Renal cortex interstitium (tissue), 15 donors: ENCODE measurements at places on chromosomes 3 and 15.

DNA sequence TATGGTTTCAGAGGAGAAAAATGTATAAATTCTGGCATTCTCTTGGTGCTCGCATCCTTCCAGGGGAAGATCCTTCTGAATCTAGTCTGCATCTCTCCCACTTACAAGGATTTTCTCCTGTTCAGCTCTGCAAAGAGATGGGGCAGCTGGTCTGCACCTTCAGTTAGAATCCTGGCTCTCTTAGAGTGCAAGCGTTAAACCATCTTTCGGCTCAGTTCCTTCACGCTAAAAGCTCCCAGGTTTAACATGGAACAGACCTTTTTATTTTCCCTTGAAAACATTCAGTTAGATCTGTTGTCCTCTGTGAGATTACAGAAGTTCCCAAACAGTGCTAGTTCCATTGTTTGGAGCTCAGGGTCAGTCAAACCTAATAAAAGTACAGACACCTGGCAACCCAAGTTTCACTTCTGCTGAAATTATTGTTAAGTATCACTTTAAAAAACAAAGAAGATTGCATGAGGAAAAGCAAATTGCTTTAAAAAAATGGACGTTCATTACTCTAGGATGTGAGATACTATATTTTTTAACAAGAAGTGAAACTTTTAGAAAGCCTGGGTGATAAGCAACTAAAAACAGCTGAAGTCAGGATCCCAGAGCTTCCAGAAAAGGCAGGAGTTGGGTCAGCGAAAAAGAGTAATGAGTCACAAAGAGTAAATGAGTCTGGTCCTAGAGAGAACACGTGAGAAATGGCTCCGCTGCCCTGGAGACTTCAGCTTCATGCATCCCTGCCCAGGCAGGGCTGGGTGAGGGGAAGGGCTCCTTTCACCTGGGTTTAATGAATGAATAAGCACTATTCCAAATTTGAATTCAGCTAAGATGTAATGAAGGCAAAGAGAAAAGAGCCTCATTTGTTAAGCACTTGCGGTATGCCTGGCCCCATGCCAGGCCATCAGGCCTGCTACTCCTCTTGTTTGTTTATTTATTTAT is 63.3 kb downstream of the ABTB1 start:
- DNase-seq, result peak; percentile 56

DNA sequence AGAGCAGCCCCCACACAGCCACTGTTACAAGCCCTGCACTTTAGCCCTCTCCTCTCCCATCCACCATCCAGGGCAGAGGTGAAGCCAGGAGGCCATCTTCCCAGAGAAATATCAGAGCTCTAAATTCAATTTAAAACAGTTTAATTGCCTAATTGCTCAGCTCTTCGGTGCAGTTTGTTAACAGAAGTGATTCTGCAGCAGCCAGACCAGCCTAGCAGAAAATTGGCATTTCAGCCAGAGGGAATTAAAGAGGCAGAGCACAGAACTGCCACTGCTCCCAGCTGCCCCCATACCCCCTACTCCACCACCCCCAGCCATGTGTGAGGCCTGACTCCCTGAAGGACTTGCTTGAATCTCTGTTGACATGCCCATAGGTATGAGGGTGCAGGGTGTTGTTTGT is 38.5 kb downstream of the TPRA1 start:
- DNase-seq, result no peak

DNA sequence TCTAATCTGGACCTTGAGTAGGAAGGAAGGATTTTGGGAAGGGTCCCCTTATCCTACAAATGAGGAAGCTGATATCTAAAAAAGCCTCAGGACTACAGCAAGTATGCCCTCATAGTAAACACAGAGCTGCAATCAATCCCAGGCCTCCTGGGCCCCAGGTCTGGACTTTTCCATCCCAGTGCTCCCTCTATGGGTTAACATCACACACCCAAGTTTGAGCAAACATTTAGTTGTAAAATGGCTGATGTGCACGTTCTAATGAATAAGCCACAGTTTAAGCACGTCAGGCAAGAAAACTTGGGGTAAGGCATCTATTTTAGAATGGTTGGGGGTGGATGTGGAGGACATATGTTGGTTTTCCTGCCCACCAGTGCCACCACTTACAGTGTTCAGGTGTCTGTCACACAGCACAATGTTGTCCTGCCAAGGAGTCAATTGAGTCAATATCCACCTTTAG is 44.3 kb upstream of the UBE2E1 start:
- DNase-seq, result no peak

- no peak for DNase-seq
Observed at GRCh38 chr15:74890665-74890960, 771 bp downstream of the MPI start.

- DNase-seq, result no peak
Observed at GRCh38 chr15:36029606-36030210, 483.7 kb upstream of the DPH6 start.

- no peak for DNase-seq
Observed at GRCh38 chr15:86877171-86877631, 797.5 kb downstream of the AGBL1 start.

DNA sequence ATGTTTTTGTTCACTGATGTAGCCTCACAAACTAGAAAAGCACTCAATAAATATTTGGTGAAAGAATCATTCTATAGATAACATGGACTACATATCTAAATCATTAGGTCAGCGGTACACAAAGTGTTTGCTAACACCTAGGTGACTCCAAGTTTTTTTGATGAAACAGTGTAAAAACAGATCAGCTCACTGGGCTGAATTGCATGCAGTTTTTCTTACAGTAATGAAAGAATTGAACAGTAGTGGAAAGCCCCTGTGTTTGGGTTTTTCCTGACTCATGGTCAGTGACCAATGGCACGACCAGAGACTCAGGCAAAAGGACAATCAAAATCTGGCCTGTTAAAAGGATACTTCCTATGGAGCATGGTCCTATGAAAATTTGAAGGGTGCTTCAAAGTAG is 384.3 kb upstream of the EPHA6 start:
- DNase-seq, result no peak

DNA sequence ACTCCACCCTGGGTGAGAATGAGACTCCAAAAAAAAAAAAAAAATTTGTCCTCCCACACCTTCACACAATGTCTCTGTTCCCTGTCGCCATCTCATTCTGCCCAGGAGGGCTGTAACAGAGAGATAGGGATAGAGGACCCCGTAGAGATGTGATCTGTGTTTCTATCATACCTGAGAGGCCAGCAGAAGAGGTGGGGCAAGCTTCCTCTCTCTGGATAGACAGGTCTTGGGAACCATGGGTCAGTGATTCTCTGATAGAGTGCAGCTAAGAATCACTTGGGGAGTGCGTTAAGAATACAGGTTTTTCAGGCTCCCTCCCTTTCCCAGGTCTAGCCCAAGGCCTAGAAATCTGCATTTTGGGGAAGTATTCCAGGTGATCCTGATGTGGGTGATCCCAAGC is 8.3 kb downstream of the CA12 start:
- DNase-seq, result no peak

DNA sequence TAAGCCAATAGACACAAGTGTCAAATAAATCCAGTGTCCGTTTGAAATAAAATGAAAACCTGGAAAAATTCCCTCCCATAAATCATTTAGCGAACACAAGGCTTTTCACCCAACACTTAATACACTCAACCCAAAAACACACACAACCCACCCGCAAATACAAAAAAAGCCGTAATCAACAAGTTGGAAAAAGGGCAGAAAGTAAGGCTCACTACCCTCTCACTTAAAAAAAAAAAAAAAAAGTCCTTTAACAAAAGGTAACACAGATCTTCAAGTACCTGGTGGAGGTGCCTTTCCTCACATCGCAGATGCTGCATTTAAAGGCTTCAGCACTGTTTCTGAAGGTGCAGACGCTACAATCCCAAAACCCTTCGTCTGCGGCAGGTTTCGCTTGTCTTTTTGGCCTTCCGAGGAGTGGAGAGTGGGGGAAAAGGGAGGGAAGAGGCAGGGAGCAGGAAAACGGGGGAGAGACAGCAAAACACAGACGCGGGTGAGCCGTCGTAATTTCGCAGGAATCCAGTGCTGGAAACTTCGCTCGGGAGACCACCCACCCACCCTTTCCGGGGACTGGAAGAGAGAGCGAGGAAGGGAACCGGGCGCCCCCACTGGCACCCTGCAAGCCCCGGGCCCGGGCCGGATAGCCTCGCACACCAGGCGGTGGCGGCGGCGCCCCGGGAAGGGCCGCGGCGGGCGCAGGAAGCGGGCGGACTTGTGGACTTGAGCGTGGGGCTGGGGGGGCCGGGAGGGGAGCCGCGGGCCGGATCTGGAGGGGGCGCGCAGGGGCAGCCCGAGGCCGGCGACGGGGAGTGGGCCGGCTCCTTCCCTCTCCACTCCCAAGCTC is 401.8 kb downstream of the SHQ1 start:
- DNase-seq, result peak; percentile 42

- no peak for DNase-seq
Observed at GRCh38 chr3:86175593-86176444, 815.1 kb downstream of the VGLL3 start.

GRCh38 chr15:80289528-80290495 is 37.8 kb upstream of the CTXND1 start:
- DNase-seq, result peak; percentile 27

- DNase-seq, result peak; percentile 82
Observed at GRCh38 chr3:15205934-15206661, at the start of gene CAPN7. CAPN7 (plus strand) TSS chr3:15206246; CDS start chr3:15206496, 250 bp downstream.

- DNase-seq, result no peak
Observed at GRCh38 chr3:11423868-11424267, 151.7 kb downstream of the ATG7 start.

DNA sequence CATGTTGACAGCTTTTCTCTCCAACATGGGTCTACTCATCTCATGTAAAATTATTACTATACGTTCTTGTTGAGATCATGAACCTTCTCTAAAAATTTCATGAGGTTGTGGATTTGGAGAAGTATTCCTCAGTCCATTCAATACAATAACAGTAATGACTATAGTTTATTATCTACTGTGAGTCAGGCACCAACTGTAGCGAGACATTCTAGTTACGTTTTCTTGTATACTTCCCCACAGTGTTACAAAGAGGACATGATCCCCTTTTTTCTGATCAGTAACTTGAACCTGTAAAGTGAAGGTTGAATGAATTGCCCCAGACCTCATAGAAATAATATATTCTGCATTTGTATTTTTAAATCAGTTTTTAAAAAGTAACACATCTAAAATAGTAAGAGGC is 76.4 kb downstream of the AKAP13 start:
- DNase-seq, result no peak

DNA sequence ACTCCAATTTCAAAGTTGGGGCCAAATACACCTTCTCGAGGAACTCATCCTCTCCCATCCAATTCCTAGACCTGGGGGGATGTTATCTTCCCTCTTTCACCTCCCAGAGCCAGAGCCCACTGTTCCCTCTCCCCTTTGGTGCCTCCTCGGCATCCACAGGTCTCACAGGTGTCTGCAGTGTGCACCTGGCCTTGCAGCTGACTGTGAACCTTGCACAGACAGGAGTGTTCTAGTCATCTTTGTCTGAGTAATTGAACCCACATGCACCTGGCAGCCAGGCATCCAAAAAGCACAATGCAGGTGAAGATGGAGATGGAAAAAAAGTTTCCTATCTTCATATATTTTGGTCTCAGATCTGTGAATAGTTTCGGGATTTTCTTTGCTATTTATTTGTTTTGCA is 30.8 kb downstream of the PCOLCE2 start:
- no peak for DNase-seq

GRCh38 chr15:38961931-38962330 is 397.3 kb upstream of the RASGRP1 start:
- DNase-seq, result no peak

- DNase-seq, result no peak
Observed at GRCh38 chr3:66496746-66497145, 4.1 kb downstream of the LRIG1 start.

GRCh38 chr15:77846986-77847385 is 214.3 kb upstream of the LINGO1 start:
- no peak for DNase-seq

- no peak for DNase-seq
Observed at GRCh38 chr3:9316881-9317361, 45.9 kb upstream of the THUMPD3 start.

GRCh38 chr3:123054109-123054778 is 12.6 kb upstream of the PDIA5 start:
- DNase-seq, result no peak

DNA sequence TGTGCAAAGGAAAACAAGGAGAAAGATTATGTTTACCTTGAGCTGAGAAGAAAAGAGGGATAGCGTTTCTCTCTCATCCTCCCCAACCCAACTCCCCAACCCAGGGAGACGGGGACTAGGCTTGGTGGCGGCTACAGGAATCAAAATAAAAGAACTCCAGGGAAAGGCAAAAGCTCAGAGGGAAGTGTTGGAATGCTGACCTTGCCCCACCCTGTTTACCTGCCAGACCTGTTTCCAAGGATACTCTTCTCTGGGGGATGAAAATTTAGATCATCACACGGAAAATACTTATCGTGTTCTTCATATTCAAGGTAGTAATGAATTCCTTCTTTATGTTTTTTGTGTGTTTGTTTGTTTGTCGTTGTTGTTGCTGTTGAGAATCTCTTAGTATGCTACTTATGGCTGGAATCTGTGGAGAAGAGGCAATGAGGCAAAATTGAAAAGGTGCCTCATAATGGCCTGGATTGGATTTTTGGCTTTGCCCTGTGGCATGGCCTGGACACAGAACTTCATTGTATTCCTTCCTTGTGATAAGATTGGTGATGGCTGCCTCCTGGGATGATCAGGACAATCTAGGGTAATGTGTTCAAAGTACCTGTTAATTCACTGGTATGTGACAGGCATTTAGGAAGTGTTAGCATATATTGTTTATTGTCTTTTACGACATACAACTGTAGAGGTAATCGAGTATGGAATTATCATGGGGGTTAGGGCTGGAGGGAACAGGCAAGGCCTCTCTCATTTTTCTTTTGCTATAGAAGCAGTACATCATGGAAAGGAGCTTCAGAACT is 11.1 kb upstream of the TPRG1 start:
- DNase-seq, result no peak

GRCh38 chr15:42511007-42511391 is 15.6 kb downstream of the SNAP23 start:
- no peak for DNase-seq

- DNase-seq, result no peak
Observed at GRCh38 chr3:81268526-81268925, 492.9 kb downstream of the GBE1 start.

DNA sequence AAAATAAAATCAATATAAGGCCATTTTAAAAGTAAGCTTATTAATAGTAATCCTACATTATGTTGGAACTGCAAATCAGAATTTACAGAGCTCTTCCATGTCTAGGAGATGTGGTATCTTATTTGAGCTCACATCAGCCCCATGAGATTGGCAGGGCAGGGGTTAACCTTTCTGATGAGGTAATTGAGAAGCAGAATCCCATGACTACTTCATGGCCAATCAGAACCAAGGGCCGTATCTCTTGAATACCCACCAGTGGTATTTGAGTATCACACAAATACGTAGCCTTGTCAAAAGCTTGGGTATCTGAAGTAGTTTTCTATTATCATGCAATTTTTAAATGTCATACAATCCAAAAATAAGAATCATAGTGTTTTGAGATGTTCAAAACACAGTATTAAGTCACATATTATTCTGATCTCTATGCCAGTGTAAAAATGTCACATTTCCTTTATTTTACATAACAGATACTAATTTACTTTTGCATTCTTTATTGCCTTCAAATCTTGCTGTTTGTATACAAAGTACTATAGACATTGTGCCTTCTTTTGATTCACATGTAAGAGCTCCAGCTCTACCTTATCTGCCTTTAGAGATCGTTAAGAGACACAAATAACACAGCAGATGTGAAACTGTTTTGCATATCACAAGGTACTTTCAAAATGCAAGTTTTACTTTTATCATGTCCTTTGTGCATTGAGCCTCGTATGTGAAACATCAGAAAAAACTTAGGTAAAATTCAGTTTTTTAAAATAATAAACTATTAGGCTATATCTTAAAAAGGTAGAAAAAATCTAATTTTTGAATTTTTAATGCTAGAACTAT is 251.7 kb upstream of the GOLGA6L4 start:
- DNase-seq, result no peak

GRCh38 chr15:44186705-44187104 is 8.4 kb downstream of the FRMD5 start:
- no peak for DNase-seq
